Fibroblast of skin of scalp (primary cell): ENCODE measurements at places on chromosomes 4 and X.

- DNase-seq = no peak
Measured at GRCh38 chr4:174089711-174090110, 193.8 kb downstream of the FBXO8 start.

GRCh38 chr4:139633661-139634060 is 32.0 kb upstream of the MGST2 start:
- peak; percentile 40 for DNase-seq

GRCh38 chr4:170497689-170498088 is 407.9 kb upstream of the AADAT start:
- no peak for DNase-seq

DNA sequence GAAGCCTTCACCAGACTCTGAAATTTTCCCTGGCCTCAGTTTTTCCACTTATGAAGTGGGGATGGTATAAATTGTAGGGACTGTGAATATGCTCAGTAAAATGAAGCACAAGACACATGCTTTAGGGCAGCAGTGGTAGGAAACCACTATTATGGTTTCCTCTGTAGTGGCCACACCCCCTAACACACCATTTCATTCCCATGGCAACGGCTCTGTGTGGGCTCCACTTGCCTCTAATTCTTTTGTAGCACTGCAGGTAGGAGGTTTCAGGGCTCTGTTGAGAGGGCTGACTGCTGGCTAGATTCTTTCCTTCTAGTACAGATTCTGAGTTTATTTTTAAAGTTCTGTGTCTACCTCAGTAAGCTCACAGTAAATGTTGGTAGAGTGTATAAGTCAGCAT is 3.5 kb upstream of the VMA21 start:
- no peak for DNase-seq

GRCh38 chrX:119647552-119648420 is 41.6 kb upstream of the NKRF start:
- no peak for DNase-seq

- no peak for DNase-seq
Measured at GRCh38 chrX:17842769-17843525, 18.2 kb downstream of the RAI2 start.

DNA sequence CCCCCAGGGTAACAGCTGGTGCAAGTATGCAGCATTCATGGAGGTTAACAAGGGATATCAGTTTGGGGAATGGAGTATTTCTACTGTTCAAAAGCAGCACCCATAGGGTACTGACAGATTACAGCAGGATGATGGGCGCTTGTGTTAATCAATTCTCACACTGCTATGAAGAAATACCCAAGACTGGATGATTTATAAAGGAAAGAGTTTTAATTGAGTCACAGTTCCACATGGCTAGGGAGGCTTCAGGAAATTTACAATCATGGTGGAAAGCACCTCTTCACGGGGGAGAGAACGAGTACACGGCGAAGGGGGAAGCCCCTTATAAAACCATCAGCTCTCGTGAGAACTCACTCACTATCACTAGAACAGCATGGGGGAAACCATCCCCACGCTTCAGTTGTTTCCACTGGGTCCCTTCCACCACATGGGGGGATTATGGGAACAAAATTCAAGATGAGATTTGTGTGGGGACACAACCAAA is 64.1 kb downstream of the TNIP2 start:
- DNase-seq = no peak

- DNase-seq = no peak
Measured at GRCh38 chr4:153185331-153185852, 18.9 kb upstream of the TRIM2 start.

DNA sequence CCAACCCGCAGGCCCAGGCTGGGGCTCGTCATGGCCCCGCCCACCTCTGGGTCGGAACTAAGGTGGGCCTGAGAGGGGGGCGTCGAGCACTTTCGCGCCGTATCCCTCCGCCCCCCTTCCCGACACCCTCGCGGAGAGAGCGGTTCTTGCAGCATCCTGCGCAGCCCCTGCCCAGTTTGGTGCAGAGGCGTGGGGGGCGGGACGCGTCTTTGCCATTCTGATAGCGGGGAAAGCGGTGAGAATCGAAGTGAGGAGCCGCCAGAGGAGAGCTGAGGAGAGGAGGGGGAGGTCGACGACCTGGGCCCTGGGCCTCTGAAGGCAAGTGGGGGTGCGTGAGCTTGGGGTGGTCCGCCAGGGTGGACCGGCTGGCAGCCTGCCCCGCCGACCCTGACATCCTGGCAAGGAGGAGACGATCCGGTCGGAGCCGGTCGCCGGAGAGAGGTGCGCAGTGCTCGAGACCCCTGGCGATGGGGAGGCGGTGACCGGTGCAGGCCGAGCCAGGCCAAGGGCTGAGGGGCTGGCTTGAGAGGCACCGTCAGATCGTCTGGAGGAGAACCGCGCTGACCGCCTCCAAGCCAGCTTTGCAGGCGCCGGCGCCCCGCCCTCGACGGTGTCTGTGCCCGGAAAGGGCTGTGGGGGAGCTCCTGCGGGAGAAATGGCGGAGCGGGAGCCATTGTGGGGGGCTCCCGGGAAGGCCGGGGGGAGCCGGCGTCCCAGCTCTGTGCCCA is 25.5 kb downstream of the GPRASP3 start:
- peak; percentile 18 for DNase-seq

- peak; percentile 21 for DNase-seq
Measured at GRCh38 chrX:38500866-38501265, 60.5 kb upstream of the TSPAN7 start.

DNA sequence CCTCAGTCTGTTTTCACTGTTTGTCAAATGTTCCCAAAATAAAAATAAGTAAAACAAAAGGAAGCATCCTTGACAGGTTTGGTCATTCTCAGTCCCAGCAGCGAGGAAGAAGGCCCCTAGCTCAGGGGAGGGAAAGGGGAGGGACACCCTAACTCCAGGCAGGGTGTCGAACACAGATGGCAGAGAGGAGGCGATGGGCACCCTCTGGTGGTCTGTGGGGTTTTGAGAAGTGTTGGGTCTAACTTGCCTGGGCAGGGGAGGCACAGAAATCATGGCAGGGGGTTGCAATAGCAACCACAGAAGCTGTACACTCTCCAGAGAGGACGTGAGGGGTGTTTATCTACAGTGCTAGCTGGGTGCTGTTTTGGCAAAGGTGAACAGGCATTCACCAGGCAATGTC is 229.8 kb upstream of the SFRP2 start:
- DNase-seq = no peak

DNA sequence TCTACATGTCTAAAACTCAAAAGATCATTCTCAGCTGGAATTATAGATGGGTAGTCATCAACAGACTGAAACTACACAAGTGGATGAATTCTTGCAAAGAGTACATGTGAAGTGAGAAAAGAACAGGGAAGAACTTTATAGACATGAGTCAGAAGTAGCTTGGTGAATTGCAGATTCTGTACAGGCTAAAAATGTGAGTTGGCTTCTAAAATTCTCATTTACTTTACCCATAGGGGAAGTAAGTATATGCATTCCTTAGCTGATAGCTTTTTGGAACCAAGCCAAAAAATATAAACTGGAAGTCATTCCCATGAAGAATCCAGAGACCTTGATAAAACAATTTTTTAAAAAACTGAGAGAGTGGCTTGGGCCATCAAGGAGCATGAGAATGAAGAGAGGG is 584.2 kb upstream of the FTHL17 start:
- DNase-seq = peak; percentile 73

- DNase-seq = no peak
Measured at GRCh38 chrX:111585337-111585736, 73.9 kb downstream of the SERTM2 start.

DNA sequence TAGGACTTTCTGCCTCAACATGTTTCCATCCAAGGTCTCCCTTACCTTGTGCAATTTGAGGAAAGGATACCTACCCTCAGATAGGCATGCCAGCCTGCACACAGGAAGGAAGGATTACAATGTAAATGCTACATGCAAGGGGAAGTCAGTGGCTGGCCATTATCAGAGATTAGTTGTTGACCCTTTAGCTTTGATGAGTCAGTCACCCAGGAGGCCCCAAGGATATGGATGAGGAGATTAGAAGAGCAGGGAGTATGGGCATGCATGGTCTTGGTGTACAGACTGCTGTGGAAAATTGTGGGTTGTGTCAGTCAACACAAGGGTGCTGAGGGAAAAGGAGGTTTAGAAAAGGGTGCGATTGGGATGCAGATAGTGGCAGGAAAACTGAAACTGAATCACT is 92.0 kb downstream of the GUCY2F start:
- DNase-seq = no peak

DNA sequence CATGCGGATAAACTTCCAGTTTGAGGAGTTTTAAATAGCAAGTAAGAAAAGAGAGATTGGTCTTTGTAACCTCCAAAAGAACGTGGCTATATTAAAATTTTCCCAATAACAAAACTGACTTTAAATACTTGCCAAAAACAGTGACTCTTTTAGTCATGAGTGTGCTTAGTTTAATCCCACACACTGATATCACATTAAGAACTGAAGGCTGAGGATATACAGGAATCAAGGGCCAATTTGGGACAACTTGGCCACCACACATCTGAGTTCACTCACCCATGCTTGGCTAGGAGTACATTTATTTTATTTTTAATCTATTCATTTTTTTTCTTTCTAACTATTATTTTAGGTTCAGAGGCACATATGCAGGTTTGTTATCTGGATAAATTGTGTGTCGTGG is 110.2 kb downstream of the APBB2 start:
- DNase-seq = no peak

DNA sequence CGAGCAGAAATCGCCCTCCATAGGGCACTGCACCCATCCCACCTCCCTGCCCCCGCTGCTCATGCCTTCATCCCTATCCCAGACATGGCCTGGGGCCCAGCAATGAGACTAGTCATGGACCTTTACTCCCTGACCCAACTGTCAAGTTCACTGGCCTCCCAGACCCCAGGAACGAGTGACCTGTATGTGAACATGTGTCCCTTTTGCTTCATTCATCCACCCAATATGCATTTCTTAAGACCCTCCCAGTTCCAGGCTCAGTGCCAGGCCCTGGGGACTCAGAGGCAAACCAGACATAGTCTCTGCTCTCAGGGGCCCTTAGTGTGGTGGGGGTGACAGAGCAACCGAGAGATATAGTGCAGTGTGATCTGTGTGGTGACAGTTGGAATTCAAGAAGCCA is 67.0 kb downstream of the EFNB1 start:
- DNase-seq = peak; percentile 10

GRCh38 chr4:76570141-76570973 is 135.3 kb downstream of the SHROOM3 start:
- DNase-seq = peak; percentile 59

DNA sequence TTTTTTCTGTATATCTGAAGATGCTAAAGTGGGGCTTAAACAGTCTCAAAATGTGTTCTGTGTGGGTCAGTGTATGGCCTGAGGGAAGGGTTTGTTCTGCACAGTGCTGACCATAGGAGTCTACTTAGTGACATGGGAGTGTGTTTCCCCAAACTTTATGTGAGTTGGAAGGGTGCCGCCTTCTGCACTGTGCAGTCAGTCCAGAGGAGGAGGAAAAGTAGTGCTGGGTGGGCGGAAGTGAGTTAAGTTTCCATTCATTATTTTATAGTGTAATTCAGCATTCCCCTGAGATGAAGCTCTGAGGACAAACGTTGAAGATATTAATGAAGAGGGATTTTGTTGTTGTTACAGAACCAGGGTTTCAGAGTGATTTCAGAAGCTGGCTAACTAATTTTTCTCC is 2.9 kb downstream of the CHST7 start:
- no peak for DNase-seq

- no peak for DNase-seq
Measured at GRCh38 chr4:90542216-90542615, 415.0 kb downstream of the CCSER1 start.

GRCh38 chr4:96366632-96367031 is 526.7 kb downstream of the PDHA2 start:
- no peak for DNase-seq

- DNase-seq = no peak
Measured at GRCh38 chr4:85937507-85937906, 422.3 kb downstream of the MAPK10 start.

- peak; percentile 25 for DNase-seq
Measured at GRCh38 chr4:174828845-174829701, at the start of gene GLRA3. GLRA3 (minus strand) TSS chr4:174829247; CDS start chr4:174828811, 436 bp downstream.

- DNase-seq = no peak
Measured at GRCh38 chr4:94722748-94723147, 35.0 kb upstream of the BMPR1B start.

DNA sequence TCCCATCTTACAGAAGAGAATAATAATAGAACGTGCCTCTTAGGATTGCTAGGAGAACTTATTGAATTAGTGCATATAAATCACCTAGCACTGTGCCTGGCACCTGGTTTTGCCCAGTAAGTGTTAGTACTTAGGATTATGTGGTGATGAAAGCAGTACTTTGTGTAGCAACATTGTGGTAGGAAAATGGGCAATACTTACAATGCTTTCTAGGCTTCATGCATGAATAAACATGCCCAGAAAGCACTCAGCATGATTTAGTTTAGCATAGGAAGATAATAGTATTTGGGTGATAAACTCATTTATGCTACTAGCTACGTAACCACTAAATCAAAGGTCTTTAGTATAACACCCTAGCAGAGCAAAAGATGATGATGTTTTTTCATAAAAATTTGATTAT is 105.6 kb downstream of the NEUROG2 start:
- DNase-seq = no peak

- no peak for DNase-seq
Measured at GRCh38 chrX:125089761-125090445, 229.8 kb upstream of the TEX13C start.

GRCh38 chrX:153336121-153336894 is 2.4 kb downstream of the ZNF275 start:
- no peak for DNase-seq

DNA sequence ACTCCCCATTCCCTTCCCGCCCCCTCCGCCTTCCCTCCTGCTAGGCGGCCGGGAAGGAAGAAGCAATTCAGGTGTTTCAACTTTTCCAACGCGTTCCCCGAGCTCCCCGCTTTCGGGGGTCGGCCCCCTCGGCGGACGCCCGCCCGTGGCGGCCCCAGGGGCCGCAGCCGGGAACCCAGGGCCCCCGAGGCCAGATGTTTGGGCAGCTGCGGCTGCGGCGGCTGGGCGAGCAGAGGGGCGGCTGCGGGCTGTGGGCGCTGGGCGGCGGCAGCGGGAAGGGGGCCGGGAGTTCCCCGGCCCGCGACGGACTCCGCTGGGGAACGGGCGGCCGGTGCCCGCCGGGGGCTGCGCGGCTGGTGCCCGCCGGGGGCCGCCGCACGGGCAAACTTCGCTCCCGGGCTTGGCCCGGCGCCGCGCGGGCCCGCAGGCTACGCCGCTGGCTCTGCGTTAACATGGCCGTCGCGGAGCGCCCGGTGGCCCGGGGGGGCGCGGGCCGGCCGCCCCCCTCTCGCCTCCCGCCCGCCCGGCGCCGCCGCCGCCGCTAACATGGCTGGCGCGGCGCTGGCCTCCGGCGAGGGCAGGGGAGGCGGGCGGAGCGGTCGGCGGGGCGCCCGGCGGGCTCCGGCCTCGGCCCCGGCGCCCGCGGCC is 510 bp downstream of the HMGB3 start:
- no peak for DNase-seq

DNA sequence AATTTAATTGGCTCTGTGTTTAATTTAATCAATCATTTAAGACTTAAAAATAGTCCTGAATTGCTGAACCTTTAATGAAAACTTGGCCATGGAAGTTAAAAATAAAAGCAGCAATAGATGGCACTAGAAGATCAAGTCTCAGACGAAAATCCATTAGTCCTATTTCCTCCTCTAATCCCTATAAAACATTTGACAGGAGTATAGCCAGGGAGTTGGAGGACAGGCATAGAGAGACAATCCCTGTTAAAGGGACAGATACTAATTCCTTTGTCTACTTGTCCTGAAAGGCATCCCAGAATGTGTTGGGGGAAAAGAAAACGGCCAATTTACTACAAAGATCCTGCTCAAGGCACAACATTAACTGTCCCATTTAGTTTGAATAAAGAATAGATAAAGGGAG is 276.3 kb upstream of the TACR3 start:
- DNase-seq = peak; percentile 27

- DNase-seq = no peak
Measured at GRCh38 chr4:42531341-42532030, 125.4 kb downstream of the ATP8A1 start.
